ENCODE measurements at places on chromosomes 5 and 9.
A peak's percentile ranks its signal among the peaks of the same experiment; 100 is the strongest.

DNA sequence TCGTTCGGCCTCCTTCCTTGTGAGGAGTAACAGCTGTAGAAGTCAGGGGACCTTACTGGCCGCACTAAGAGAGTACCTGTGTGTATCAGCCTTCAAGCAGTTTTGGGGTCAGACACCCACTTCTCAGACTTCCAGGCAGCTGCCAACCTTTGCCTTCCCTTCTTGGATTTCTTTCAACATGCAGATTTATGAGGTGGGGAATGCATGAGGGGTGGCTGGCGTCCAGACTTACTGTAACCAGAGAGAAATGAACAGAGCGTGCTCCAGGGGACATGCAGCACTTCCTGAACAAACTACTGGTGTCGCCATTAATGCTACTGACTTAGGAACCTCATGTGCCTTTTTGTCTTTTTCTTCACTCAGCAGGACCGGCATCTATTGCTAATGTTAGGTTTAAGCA lies 46.7 kb downstream of the INSYN2B start:
- DNase-seq: no peak

- DNase-seq: no peak
Measured at GRCh38 chr9:77892171-77892570, 139.4 kb downstream of the GNAQ start.

DNA sequence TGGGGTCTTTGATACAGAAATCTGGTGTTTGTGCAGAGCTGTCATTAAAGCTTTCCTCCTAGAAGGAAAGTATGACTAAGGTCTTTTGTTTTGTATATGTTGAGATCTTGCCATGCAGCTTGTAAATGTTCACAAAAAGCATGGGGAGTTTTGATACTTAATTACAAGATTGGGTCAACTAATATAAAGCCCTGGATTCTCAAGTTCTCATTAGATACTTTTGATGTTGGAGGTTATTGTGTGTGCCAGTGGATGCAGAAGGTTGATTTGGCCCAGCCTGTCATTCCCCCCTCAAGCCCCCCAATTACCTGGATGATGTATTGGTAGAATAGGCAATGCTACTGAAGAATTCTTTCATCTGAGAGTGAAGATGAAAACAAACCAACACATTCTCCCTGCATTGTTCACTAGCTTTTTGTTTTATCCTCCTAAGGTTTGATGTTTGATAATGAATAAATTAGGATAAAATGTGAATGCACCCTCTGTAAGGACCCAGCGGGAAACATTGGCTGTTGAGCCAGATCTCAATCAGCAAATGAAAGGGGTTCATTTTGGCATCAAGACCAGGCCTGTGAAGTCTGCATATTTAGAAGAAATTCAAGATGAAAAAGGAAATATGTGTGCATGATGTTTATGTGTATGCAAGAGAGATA lies 61.9 kb upstream of the ADAMTS19 start:
- no peak for DNase-seq

- DNase-seq: peak; percentile 68
Measured at GRCh38 chr9:35729700-35730485, 2.1 kb downstream of the TLN1 start.

- no peak for DNase-seq
Measured at GRCh38 chr9:137234758-137235423, 4.2 kb downstream of the SLC34A3 start.

GRCh38 chr5:137400571-137400970 lies 98.6 kb downstream of the SPOCK1 start:
- DNase-seq: no peak

- no peak for DNase-seq
Measured at GRCh38 chr5:38846379-38847011, 683 bp downstream of the OSMR start.

GRCh38 chr9:129596541-129597331 lies 24.2 kb downstream of the C9orf50 start:
- peak; percentile 78 for DNase-seq

- no peak for DNase-seq
Measured at GRCh38 chr5:86570427-86571083, 47.2 kb upstream of the COX7C start.

DNA sequence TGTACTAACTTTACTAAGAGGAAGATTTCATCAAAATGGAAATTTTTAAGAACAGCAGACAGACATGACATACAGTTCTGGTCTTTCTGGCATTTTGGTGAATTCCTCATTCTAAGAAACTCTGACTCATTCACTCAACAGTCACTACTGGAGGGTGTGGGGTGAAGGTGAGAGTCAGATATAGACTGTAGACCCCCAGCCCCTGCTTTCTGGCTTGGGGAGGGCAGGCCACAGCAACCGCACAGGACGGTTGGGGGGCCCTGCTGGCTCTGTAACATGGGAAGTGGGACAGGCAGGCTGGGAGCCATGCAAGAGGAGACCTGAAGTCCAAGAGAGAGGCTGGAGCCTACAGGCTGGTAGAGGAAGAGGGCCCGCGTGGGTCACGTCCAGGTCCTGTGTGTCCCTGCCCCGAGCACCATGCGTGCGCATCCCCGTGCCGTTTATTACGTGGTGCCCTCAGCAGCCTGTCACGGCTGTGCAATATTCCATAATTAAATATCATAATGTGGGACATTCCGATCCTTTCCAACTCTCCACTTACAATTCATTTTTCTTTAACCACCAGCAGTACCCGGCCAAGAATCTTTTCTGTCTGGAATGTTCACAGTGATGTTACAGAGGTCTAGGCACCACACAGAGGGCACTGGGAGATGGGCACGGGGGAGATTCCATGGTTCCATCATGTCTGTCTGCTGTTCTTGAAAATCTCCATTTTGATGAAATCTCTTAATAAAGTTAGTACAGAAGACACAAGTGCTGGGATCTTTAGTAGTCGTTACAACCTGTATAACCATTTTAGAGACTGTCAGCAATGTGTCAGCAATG lies 75.5 kb downstream of the SEMA4D start:
- no peak for DNase-seq

- no peak for DNase-seq
Measured at GRCh38 chr9:86983249-86983619, 35.9 kb upstream of the GAS1 start.

GRCh38 chr5:99033014-99033900 lies 104.5 kb upstream of the CHD1 start:
- DNase-seq: no peak

DNA sequence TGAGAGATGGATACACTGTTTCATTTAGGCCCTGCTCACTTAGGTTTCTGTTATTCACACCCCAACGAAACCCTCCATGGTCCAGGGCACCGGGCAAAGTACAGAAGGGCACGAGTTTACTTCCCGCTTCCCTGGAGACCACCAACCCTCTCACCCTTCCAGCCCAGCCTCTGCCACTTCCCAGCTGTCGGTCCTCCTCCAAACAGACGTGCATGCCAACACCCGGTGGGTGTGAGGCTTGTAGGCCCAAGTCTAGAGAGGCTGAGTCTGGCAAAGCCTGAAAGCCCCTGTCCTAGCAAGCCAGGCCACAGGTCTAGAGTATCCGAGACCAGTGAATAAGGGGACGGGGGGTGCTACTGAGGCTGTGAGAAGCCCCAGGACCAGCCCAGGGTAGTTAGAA lies 7.1 kb upstream of the FGFR4 start:
- no peak for DNase-seq

Data from left ventricle myocardium superior (tissue), 1 donor.